Smooth muscle cell of the brain vasculature (primary cell): ENCODE measurements at places on chromosomes 3 and 15.

- no peak for DNase-seq
Measured at GRCh38 chr3:30511524-30512251, 94.7 kb upstream of the TGFBR2 start.

DNA sequence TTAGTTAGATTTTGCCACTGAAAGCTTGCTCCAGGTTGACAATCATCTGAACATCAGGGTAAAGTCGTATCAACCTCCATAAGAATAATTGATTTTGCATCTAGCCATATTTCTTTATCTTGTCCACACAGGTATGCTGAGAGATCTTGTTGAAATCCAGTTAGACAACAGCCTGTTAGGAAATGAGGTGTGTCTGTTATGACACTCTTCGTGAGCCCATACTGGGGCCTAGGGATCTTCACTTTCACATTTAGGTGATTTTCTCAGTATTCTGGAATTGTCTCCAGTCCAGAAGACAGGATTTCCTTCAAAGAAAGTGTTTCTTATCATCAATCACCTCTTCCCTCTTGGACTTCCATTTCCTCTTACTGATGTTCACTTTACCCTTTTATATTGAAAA, 18.1 kb downstream of the DNAJB11 start:
- no peak for DNase-seq

DNA sequence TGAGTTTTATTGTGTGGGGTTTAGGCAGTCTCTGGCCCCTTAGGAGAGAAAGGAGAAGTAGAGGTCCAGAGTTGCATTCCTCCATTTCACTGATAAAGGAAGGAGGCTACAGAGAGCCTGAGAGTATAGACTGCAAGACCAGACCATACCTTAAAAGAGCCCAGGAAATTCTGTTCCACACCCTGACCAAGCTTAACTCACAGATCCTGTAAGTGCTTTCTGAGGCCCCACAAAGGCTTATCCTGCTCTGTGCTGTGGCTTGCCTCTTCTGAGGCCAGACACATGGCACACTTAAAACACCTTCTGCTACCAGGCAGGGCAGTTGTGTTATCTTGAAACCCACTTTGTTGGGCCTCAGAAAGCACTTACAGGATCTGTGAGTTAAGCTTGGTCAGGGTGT, 39.2 kb upstream of the LEKR1 start:
- no peak for DNase-seq

- no peak for DNase-seq
Measured at GRCh38 chr15:66782785-66783184, 80.7 kb downstream of the SMAD6 start.

GRCh38 chr3:182111967-182112366, 400.2 kb downstream of the SOX2 start:
- DNase-seq = no peak
